ENCODE measurements at places on chromosomes 2 and 18. TPM values are rescaled to one million over a fixed set of nuclear protein-coding genes. Genes with fewer than 3 reads are reported as not detected.

- H3K27me3 ChIP-seq, result no peaks in the 10 kb centered on the region
- peak overlapping the region; percentile 70 for H3K27ac ChIP-seq
- H3K4me3 ChIP-seq, result peak overlapping the region; percentile 83
- peak; percentile 88 for DNase-seq
These were observed 863 bp upstream of the SIX2 start for GRCh38 chr2:45009928-45010701.

- H3K36me3 ChIP-seq, result no peaks in the 10 kb centered on the region
- H3K27ac ChIP-seq, result no peak overlapping the region
- DNase-seq, result peak; percentile 27
- no peaks in the 10 kb centered on the region for H3K4me1 ChIP-seq
These were observed 69.8 kb downstream of the CYBRD1 start for GRCh38 chr2:171592036-171592555.

DNA sequence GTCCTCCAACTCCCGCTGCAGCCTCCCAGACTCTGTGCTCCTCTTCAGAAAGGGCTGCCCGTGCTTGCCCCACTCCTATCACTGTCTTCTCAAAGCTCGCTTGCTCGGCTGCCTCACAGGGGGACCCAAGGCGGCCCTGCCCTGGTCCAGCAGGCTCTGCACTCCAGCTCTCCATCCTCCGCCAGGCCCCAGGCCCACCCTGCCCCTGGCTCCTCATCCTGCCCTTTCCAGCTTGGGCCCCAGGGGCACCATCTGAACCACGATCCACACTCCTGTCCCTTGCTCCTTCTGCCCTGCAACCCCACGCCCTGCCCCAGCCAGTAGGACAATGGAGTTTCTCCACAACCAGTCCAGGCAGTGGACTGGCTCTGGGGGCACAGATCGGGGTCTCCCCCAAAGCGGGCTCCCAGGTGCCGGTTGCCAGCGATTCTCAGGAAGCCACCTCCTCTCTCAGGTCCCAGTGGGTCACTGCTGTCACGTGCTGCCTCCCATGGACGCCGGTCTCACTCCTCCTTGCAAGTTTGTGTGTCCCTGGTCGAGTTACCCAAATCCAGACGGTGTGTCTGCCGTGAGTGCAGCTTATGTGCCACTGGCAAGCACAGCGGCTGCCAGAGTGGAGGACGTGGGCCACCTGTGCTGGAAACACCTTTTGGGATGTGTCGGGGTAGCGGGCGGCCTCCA is 238.5 kb downstream of the HDAC4 start:
- DNase-seq, result no peak
- no peaks in the 10 kb centered on the region for H3K27me3 ChIP-seq
- H3K27ac ChIP-seq, result no peak overlapping the region
- H3K4me1 ChIP-seq, result no peaks in the 10 kb centered on the region

The BMP10 gene
- total RNA-seq, result 0.08 TPM

The NEURL3 gene
- not detected for total RNA-seq

The PDE11A gene
- 0.43 TPM for total RNA-seq

All from SJCRH30 (cell line).